ENCODE measurements at places on chromosomes 5 and 9.

DNA sequence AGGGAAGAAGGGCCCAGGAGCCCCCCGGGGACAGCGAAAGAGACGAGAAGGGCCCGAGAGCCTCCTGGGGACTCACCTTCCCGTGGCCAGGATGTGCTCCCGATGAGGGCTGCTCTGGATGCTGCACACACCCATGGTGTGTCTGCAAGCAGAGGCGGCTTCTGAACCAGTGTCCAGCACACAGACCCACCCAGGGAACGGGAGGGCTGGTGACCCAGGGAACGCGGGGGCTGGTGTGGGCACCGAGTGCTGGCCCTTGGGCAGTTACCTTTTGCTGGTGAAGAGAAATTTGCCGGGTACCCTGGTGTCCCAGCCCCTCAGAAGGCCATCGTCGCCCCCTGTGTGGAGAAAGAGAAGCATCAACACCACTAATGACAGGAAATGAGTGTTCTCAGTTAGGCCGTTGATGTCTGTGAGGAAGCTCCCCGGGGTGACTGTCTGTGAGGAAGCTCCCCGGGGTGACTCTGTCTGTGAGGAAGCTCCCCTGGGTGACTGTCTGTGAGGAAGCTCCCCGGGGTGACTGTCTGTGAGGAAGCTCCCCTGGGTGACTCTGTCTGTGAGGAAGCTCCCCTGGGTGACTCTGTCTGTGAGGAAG lies 13.2 kb downstream of the MRPL41 start:
- no peak for DNase-seq

- DNase-seq = no peak
Measured at GRCh38 chr5:145294331-145294730, 540.8 kb downstream of the PRELID2 start.

GRCh38 chr5:157143127-157143971 lies 684 bp upstream of the MED7 start:
- peak; percentile 39 for DNase-seq

- DNase-seq = no peak
Measured at GRCh38 chr9:127035423-127035822, 87.0 kb downstream of the ANGPTL2 start.

DNA sequence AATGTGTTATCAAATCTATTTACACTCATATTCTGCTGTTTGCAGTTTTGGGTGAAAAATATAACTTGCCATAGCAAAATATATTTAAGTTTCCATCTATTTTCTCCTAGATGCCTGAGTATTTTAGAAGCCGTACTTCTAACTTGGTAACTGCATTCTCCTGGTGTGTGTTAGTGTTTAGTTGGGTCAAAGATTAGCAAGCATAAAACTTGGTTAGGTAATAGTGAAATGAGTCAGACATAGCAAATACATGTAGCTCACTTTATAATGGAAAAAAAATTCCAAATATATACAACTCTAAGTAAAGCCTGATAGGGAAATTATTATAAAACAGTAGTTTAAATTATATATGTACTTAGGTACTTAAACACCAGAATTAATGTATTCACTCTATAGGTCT lies 640.7 kb upstream of the ST8SIA4 start:
- DNase-seq = no peak

DNA sequence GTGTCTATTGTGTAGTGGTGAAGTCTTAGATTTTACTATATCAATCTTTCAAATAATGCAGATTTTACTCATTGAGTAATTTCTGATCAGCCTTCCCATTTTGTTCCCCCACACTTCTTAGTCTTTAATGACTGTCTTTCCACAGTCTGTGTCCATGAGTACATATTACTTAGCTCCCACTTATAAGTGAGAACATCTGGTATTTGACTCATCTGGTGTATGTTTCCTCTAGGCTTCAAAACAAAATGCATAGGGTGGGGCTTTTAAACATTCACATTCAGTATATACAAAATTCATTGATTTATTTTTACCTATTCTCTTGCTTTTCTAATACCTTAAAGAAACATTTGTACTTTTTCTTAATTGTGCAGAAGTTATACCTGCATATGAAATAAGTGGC lies 513.0 kb downstream of the MTRR start:
- DNase-seq = no peak

- DNase-seq = no peak
Measured at GRCh38 chr5:172869691-172870090, 35.6 kb downstream of the ERGIC1 start.

DNA sequence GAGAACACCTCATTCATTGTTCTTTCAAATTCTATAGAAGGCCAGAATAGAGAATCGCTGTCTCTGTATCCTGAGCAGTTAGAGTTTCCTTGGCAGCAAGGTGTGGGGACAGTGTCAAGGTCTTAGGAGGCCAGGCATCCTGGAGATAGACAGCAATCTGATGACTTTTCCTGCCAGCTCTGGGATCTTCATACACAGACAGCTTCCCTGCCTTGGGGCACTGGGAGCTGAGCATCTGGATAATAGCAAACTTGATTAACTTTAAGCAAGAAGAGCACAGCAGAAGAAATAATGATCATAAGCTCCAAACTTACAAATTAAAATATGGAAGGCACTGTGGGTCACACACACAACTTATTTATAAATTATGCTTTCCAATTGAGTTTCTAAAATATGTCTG lies 86.1 kb upstream of the STK32A start:
- DNase-seq = no peak

DNA sequence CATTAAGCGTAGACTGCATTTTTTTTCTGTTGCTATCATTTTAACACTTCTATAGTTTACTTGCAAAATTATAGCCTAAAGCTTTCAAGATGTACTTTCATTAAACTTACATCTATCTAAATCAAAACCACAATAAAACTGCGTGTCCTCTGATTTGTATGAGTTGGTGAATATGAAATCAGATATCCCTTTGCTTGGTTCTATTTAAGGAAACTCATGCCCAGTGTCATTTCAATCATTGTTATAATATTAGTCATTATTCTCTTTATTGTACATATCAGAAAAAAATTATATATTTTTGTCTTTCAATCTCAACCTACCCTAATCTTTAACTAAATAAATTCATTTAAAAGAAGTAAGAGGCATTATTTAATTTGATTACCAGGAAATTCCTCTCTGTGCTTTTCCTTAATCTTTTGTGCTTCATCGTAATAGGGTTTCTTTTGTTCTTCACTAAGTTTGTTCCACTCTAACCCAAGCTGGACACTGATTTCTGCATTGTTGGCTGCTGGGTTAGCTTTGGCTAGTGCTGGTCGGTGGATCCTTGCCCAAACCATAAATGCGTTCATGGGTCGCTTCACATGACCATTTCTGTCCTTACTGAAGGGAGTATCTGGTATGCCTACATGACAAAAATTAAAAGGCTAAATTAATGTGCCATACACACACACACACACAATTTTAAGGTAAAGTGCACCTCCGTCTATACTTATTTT lies 3.8 kb downstream of the SOX30 start:
- no peak for DNase-seq

DNA sequence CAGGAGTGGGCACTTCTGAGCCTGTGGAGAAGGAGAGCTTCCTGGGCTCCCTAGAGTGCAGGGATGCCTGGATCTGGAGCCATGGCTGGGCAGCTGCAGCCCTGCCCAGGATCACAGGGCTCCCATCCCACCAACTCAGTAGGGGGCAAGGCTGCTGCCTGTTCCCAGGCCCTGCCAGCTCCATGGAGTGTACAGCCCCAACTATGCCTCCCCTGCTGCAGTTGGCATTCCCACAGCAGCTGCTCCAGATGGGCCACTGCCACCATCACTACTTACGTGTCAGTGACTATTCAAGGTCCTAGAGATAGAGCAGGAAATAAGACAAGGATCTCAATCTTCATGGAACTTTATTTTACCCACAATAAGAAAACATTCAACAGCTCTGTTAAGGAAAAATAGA lies 107.1 kb upstream of the TNPO1 start:
- no peak for DNase-seq

DNA sequence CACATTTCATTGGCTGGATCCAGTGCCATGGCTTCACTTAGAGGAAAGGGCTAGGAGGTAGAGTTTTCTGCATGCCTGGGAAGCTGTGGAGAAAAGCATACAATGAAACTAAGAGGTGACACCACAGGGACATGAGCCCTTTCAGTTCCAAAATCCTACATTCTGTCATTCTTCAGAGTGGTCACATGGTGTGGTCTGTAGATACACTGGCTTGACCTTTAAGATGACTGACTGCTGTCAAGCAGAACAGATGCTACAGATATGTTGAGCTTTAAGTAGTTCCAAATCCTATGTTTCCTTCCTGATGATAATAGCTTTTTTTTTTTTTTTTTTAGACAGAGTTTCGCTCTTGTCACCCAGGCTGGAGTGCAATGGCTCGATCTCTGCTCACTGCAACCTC lies 26.2 kb downstream of the DMRT3 start:
- no peak for DNase-seq

DNA sequence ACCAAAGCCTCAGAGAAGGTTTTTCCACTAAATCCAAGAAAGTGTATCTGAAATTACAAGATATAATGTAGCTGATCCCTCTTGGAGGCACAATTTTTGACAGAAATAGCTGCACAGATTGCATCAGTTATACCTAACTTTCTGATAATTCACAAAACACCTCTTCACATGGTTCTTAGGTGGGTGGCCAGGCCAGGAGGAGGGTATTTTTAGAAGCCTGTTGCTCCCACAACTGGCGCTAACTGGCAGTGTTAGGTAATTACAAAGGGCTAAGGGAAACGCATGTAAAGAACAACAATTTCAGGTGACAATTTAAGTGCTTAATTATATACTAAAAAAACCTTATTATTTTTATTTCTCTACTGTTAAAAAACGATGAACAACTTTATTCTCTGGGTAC lies 247.9 kb downstream of the BNC2 start:
- DNase-seq = no peak

GRCh38 chr9:125145425-125145824 lies 2.1 kb upstream of the SCAI start:
- DNase-seq = no peak

- DNase-seq = no peak
Measured at GRCh38 chr9:87613265-87614111, 112.4 kb upstream of the CTSL start.

DNA sequence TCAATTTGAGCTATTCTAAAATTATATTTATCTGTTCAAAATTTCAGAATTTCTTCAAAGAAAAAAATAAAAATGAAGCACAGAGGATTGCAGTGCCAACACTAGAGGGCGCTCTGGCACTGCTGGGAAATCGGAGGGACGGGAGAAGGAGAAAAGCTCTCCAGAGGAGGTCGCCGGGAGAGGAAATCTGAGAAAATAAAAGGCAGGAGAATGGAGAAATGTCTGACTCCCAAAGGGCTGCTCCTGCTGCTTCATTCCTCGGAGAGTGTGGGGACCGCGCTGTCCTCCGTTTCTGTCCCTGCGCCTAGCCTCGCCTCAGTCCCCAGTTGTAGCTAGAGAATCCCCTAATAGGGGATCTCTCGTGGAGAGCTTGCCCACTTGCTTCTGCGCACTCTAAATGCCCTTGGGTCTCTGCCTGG lies 40.0 kb upstream of the ARSB start:
- DNase-seq = peak; percentile 68

DNA sequence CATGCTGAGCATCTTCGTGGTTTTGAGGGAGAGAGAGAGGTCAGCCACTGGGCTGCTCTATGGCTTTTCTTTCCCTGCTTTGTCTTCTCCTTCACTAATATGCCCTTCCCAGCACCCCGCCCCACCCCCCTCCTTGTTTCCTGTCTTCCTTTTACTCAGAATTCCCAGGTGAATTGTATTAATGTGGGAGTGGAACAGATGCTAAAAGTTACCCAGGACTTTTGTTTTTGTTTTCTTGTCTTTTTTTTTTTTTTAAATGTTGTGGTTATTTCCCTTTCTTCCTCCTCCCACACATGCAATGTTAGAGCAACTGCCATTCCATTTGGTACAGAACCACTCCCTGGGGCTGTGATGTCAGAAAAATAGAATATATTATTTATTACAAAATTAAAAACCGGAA lies 442.7 kb upstream of the CD180 start:
- DNase-seq = no peak

DNA sequence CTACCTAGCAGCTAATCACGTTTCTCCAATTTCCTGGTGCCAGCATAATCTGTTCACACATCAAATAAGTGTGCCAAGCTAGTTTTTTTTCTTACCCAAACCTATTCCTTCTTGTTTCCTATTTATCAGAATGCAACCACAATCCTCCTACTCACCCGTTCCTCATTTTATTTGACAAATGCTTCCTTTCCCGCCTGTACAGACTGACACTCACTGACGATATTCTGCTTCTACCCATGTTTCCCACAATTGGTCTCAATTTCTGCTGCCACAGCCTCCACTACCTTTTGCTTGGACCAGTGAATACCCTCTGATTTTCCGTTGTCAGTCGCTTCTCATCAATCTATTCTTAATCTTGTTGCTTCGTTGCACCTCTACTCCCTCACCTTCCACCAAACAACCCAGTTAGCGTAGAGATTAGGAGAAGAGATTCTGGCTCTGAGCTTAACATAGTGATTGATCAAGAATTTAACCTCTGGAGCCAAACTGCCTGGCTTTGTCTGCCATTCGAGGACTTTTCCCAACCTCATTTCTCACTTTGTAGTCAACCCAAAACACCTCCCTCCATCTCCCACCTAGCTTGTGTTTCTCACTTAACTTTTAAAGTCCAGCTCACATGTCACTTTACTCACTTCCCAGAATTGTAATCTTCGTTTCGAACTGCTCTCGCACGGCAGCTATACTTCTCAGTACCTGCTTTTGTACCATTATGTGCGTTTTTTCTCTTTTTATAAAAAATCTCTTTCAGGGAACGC lies 729 bp upstream of the TMEM38B start:
- peak; percentile 5 for DNase-seq

DNA sequence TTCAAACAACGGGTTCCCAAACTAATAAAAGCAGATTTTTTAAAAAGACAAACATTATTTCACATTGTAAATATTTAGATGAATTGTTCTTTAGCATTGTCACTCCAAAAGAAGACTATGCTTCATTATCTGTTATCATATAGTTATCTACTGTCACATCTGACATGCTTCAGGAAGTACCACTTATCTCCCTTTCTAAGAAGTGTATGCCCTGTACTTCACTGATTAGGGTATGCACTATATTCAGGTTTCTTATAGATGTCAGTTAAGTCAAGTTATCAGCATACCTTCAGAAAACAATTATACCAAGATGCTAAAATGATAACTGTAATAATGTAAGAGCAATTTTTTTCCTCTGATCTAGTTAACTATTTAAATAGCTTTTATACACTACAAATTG lies 40.4 kb downstream of the LMBRD2 start:
- DNase-seq = no peak

- peak; percentile 77 for DNase-seq
Measured at GRCh38 chr9:78601957-78602565, 305.1 kb downstream of the PSAT1 start.

DNA sequence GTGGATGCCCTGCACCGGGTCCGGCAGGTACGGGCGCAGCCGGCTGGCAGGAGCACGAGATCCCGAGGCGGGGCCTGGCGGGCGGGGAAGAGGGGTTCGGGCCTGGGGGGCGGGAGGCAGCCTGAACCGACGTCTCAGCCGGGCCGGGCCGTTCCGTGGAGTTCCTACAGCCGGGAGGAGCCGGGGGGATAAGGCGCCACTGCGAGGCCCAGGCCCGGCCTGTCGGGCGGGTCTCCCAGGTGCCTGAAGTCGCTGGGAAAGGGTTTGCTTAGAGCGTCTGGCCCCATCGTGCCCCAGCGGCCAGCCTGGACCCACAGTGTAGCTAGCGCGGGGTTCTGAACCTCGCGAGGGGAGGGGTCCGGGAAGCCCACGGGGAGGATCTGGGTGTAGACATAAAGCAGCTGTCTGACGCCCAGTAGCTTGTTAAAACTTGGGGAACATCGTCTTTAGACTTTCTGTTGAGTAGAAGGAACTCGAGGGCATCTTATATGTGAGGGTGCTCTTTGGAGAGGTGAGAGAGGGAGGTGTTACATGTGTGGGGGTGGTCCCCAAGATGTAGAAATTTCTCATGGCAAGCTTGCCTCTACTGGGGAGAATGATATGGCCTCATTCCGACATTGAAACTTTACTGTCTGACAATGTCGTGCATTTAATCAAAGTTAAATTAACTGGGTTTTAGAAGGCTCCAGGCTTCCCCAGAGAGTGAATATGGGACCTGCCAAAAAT lies 524 bp downstream of the FUBP3 start:
- DNase-seq = peak; percentile 11
